ENCODE measurements at places on chromosomes 3 and 15.

DNA sequence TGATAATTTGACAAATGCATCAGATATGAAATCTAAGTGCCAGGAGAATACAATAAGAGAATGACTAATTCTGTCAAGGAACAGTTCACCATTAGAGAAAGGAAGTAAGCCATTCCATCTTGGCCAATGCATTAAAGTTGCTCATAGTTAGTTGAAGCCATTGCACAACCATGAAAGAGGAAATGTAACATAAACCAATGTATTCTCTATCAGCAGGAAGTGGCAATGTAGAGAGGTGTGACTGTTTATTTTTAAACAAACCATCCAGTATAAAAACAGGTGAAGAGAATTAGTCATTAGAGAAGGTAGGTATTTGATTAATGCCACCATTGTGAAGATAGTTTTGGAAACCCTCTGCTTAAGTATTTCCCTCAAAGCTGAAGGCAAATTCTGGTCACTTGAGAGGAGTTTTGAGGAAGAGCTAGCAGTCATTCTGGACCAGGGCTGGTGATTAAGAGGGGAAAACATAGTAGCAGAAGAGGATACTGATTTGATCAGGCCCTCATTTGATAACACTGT is 10.7 kb upstream of the ANXA2 start:
- DNase-seq = no peak

- DNase-seq = no peak
Observed at GRCh38 chr15:35496585-35496984, 49.4 kb downstream of the DPH6 start.

DNA sequence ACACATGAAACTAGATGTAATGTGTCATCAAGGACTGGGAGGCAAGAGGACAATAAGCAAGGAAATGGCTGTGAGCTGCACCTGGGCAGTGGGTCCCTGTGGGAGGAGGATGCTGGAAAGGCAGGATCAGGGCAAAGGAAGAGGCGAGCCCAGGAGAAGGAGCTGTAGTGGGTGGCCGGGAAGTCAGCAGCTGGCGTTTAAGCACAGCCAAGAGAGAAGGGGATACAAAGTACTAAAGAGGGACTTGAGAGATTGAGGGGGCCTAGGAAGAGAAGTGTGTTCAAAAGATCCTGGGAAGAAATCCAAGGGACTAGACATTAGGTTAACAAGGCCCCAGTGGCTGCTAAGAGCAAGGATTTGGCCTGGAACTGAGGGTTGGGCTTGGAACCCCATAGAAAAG is 188.5 kb upstream of the SLC24A5 start:
- no peak for DNase-seq

GRCh38 chr15:27889258-27889657 is 209.9 kb downstream of the OCA2 start:
- DNase-seq = no peak

- no peak for DNase-seq
Observed at GRCh38 chr15:89577776-89578115, 2.5 kb downstream of the TICRR start.

GRCh38 chr15:89244574-89244903 is 760 bp downstream of the FANCI start:
- no peak for DNase-seq

DNA sequence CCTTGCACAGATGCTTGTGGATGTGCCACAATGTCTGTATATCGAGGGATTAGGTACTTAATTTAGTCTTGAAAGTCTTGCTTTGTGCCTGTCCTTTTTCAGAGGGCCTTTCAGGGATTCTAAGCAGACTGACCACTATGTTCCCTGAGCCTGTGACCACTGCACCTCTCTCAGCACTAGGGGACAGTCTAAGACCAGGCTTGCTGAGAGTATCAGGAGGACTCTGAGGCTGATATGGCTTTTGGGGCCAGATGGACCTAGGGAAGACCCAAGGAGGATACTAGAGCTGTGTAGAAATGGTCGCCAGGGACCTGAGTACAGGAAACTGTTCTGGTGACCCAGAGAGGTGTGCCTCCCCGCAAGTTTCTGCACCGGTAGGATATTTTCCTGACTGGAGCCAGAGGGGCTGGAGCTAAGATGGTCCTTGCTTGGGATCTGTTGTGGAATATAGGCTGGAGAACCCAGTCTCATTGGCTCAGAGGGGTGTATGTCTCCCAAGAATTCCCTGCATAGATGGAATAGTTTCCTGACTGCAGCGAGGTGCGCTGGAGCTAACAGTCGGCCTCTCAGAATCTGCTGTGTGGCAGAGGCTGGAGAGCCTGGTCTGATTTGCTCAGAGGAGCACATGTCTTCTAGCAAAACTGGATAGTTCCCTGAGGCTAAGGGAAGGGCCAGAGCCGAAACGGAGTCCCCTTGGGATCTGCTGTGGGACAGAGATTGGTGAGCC is 213.2 kb upstream of the DCBLD2 start:
- DNase-seq = no peak

- no peak for DNase-seq
Observed at GRCh38 chr3:9074079-9074478, 110.8 kb upstream of the RAD18 start.

- no peak for DNase-seq
Observed at GRCh38 chr3:141410846-141411245, 42.5 kb downstream of the ZBTB38 start.

DNA sequence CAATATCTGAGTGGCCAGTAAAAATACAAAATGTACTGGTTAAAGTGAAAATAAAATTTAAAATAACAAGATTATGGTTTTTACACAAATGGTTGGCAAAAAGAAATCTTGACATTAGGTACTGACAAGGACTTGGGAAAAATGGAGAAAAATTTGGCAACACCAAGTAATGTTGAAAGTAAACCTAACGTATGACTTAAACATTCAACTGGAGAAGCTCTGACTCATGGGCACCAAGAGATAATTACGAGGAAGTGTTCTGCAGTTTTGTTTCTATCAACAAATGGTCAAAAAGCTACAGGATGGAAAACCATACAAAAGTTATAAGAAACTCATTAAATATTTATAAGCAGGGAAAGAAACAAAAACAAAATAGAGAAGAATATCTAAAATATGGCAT is 177.7 kb downstream of the ZNF385D start:
- DNase-seq = no peak

DNA sequence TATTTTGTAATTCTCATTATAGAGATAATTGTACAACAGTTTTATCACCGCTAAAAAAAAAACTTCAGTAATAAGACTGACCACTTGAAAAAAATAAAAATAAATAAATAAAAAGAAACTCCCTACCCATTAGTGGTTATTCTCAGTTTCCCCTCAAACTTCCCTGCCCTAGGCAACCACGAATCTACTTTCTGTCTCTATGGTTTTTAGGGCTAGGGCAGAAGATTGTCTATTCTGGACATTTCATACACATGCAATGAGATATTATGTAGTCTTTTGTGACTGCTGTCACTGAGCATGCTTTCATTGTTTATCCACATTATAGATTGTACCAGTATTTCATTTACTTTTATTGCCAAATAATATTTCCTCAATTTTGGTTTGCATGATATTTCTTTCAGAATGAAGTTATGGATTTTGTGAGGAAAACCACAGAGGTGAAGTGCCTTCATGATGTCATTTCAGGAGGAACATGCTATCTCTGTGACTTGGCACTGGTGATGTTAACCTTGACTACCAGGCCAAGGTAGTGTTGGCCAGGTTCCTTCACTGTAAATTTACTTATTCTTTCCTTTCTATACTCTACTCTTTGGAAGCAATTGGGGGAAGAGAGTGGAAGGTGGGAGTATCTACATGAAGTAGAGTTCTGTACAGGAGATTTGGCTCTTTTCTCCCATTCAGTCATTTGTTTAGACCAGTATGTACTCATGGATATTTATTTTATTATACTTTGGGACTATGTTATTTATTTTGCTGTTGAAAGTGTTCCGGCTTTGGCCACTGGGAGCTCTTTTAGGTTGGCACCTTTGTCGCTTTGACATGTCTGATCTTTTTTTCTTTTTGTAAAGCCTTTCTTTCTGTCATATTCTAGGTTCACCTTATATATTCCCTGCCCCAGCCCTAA is 86.3 kb downstream of the GMPS start:
- no peak for DNase-seq

DNA sequence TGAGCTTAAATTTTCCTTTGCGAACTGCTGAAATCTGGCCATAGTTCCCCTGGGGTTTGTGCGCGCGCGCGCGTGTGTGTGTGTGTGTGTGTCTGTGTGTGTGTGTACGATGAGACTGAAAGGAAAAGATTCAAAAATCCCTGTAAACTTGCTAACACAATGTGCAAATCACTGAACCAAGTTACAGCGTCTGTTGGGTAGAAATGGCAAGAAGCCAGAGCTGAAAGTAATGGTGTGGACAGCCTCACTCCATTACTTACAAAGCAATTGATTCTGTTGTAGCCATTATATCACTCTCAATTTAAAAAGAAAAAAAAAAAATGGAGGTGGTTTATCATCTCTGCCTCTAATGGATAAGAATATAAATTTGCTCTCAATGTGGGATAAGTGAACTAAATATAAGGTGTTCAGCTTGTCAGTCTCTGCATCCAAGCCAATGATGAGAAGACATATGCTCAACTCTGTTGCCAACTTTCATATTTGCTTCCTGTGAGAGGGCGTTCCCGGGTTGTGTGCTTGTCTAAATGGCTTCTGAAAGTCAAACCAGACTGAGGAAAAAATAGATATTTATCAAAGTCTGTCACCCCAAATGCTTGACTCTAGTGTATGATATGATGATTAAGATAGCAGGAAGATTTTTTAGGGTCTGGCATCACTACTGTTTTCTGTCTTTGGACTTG is 422.2 kb downstream of the ZNF385D start:
- no peak for DNase-seq

- DNase-seq = no peak
Observed at GRCh38 chr3:23246651-23247050, 43.5 kb downstream of the UBE2E2 start.
